ENCODE measurements at places on chromosomes 4 and X. TPM values are rescaled to one million over a fixed set of nuclear protein-coding genes. Genes with fewer than 3 reads are reported as not detected.

DNA sequence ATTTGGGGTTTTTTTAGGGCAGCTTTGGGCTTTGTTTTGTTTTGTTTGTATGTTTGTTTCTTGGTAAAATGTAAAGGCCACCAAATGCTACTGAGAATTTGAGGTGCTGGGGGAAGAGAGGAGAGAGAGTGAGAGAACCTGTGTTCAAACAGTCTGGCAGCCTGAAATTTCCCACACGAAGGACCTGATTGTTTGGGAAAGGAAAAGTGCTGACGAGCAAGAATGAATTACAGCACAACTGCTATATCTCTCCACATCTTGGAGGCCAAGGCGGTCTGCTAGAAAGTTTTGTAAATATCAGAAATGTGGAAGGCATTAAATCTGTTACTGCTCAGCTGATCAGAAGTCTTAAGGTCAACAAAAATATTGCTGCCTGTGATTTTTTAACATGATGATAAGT lies 170.5 kb downstream of the PALLD start:
- DNase-seq = no peak

DNA sequence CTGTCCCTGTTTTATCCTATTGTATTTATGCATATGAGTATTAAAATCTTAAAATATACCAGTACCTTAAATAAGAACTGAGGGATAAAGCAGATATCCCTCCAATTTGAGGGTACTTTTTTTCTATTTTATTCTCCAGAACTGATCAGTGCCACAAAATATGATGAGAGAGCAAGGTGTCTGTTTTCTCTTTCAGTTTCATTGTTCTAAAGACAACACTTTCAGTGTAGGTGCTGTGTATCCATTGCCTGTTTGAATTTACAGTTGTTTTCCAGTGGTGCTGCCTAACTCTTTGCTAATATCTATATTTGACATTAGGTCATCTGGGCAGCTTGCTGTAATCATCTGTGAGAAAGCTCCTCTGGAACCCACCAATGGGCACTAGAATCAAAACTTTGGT lies 394.7 kb downstream of the IL1RAPL1 start:
- DNase-seq = no peak

DNA sequence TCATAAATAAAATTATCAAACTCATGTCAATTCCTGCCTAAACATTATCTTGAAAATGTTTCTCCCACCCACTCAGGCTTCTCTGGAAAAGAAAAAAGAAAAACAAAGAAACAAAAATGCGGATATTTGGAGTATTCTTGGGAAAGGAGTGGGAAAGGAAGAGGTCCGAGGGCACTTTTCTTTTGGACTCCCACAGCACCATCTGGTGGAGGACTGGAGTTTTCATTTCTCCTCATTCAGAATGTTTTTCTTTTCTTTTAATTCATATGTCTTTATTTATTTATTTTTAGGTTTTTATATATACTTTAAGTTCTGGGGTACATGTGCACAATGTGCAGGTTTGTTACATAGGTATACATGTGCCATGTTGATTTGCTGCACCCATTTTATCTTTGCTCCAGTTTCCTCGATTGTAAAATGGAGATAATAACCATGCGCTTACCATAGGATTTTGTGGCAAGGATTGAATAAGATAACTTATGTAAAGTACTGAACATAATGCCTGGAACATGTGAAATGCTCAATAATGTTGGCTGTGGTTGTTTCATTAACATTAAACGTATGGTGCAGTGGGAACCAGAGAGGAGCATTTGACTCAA lies 8.0 kb upstream of the KCNE5 start:
- no peak for DNase-seq

DNA sequence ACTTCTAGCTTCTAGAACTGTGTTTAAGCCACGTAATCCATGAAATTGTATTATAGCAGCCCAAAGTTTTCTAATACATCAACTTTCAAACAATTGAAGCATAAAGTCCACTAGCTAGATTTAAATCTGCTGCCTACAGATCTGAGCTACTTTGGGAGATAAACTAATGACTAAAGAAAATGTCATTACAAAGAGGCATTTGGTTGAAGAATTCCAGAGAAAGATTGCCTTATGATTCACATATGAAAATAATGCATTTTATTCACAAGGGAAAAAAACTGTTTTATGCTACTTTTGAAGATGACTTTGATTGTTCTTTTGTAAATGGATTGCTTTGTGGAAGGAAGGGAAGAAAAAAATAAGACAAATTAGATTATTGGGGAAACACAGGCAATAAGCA lies 124.1 kb upstream of the SLIT2 start:
- DNase-seq = no peak

- DNase-seq = no peak
Observed at GRCh38 chr4:165345666-165346417, 18.4 kb downstream of the MSMO1 start.

Gene NAT8L
- total RNA-seq = 1.1 TPM

Gene NAA11
- total RNA-seq = not detected

Gene ADGRA3
- total RNA-seq = 23.3 TPM

Gene DCAF8L1
- not detected for total RNA-seq

Data from cardiac septum (tissue), 1 donor.